GM04503 (cell line): ENCODE measurements at places on chromosomes 5 and 9.

GRCh38 chr9:97386733-97387503, 25.0 kb upstream of the TDRD7 start:
- no peak for DNase-seq

DNA sequence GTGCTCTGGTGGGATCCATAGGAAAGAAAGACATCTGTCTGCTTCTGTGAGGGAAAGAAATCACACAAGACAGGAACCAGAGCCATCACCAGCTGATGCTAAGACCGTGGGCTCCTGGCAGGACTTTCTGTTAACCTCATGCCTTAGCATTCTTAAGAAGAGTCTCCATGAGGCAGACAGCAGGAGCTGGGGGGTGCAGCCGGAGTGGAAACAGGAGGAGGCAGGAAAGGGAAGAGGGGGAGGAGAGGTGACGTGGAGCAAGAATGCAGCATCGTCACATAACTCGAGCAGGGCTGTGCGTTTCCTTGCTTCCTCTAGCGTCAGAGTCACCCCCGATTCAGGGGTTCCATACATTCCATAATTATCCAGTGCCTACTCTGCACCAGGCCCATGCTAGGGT, 53.6 kb downstream of the ERGIC1 start:
- no peak for DNase-seq

DNA sequence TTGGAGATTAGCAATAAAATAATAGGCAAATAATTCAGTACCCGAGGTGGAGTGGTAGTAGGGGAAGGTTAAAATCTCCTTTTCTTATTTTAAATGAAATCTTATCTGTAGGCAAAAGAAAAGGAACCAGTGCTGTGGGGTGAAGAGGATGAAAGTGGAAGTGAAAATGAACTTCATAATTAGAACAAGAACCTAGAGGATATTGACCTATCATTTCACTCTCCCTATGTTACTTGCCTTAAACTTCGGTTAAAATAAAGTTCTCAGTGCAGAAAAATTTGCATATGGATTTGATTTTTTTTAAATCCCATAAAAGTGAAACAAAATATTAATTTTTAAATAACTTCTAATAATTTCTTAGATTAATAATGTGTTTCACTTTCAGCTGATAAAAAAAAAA, 1094.9 kb upstream of the C9orf72 start:
- no peak for DNase-seq

- DNase-seq = no peak
These were observed 15.9 kb downstream of the SLC12A7 start for GRCh38 chr5:1095990-1096363.

- no peak for DNase-seq
These were observed 75.1 kb downstream of the MRPS27 start for GRCh38 chr5:72244862-72245371.

- no peak for DNase-seq
These were observed 34.4 kb downstream of the CFAP90 start for GRCh38 chr5:7816535-7816901.

DNA sequence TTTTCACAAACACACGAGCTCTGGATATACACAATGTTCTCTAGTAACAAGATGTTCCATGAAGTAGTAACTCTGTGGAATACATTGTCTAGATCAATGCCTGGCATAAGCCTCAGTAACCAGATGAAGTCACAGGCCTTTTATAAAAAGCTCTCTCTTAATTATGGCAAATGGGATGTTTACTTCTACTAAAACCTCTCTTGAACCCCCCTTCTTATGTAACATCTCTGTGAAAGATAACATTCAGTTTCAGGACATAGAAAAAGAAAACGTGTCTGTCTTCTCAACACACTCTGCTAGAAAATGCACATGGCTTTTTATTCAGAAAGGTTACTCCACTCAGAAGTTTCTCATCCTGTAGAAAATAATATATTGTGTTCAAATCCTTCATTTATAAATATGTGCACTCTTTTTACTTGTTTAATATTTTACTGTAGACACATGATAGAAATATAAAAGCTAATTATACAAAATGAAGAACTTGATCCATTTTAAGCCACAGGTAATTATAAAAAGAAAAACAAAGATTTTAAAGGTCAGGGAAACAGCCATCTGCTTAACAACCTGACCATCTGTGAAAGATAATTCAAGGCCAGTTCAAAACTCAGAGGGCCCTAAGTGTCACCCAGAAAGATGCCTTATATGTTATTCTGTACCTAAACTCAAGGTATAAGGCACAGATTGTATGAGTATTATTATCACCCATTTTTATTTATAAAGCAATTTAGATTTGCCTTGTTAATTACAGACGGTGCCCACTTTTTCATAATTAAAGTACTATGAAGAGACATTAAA, 812.0 kb downstream of the CDH18 start:
- no peak for DNase-seq

GRCh38 chr9:107119735-107120134, 163.3 kb upstream of the RAD23B start:
- DNase-seq = no peak

DNA sequence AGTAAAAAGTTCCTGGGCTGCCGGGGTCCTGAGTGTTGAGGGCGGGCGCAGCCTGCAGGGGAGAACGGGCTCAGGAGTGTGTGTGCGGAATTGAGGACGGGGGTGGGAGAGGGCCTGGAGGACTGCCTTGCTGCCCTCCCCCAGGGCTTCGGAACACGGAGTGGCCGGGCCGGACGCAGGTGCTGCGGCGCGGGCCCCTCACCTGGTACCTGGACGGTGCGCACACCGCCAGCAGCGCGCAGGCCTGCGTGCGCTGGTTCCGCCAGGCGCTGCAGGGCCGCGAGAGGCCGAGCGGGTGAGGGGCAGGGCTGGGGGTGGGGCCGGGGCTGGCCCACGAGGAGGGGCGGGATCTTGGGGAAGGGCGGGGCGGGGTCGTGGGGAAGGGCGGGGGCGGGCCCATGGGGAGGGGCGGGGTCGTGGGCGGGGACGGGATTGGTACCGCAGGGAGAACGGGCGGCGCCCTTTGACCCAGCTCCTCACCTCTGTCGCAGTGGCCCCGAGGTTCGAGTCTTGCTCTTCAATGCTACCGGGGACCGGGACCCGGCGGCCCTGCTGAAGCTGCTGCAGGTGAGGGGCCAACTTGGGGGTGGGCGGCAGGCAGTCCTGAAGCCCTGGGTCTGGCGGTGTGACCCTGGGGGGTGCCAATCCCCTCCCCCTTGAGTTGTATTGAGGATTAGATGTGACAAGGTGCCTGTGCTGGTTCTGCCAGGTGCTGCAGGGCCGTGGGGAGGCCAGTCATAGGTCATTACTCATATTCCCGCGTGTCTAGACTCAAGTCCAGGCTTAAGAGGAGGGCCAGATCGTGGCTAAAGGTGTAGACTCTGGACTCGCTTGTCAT, 7.1 kb downstream of the FPGS start:
- no peak for DNase-seq

DNA sequence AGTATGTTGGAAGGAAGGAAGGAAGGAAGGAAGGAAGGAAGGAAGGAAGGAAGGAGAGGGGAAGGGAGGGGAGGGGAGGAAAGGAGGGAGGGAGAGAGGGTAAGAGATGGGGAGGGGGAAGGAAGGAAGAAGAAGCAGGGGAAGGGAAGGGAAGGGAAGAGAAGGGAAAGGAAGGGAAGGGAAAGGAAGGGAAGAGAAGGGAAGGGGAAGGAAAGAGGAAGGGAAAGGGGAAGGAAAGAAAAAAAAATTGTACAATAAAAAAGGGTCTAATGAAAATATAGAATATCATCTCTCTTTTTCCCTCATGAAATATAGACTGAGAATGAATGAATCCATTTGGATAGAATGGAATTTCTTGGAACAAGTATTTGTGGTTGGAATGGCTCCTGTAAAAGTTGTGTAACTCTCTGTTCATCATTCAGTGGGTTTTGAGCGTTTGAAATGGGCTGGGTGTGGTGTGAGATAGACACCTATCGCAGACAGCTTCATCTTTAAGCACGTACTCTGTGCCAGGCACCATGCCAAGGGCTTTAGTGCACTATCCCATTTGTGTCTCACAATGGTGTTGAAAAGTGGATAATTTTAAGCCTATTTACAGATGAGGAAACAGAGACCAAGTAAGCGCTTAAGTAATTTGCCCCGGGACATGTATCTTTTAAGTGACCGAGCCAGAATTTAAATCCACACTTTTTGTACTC, 11.6 kb upstream of the PAPPA start:
- no peak for DNase-seq

GRCh38 chr9:92576175-92576574, 40.4 kb upstream of the ECM2 start:
- DNase-seq = no peak

DNA sequence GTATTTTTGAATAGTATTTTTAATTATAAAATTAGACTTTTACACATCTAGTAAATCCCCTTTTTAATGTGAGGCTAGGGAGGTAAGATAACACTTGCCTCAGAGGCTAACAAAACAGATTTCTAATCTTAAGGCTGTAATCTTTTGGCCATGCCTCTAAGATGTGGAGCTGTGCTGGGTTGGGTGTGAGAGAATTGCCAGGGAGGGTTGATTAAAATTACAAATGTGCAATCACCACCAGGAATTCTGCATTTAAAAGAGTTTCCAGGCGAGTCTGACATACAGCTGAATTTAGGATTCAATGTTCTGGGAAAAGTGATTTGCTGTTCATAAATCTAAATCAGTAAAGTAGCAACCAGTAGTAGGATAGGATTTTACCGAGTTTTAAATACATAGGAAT, 73.3 kb downstream of the NUDT12 start:
- DNase-seq = no peak

DNA sequence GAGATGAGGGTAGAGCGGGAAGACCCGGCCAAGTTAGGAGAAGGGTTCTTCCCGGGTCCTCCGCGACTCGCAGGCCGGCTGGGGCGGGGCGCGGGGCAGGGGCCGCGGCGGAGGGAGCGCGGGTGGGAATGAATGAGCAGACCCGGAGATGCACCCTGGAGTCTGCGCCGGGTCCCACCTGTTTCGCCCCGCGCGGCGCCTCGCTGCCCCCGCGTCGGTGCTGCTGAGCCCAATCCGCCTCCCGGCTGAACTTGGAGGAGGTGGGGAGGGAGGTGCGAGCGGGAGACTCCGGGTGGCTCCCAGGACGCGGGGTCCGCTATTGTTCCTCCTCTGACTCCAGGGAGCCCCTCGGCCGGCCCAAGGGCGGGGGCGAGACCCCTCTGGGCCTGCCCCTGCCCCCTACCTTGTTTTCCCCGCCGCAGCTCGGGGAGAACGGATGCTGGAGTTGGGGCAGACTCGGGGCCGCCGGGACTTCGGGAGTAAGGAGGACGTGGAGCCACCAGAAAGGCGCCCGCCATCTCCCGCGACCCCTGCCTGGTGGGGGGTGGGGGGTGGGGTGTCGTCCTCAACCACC, 659 bp downstream of the RAI14 start:
- DNase-seq = no peak

DNA sequence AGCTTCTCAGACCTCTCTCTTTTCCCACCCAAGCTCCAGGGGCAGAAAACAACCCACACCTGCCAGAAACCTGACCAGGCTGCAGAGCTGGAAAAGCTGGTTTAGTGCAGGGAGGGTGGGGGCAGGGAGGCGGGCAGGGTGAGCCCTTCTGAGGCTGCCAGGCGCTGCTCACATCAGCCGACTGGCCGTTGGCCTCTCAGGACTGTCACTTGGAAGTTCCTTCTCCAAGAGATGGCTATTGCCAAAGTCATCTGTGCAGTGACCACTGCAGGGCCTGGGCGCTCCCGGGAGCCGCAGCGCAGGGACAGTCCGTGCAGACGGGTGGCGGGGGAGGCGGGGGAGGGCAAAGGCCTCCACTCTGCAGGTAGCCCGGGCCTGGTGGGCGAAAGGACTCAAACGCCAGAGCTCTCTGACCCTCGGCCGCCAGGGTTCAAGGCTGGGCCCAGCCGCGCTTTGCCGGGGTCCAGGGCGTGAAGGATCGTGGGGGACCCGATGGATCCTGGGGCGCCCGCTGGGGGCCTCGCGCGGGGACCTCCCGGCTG, 205.0 kb upstream of the IER5L start:
- no peak for DNase-seq

DNA sequence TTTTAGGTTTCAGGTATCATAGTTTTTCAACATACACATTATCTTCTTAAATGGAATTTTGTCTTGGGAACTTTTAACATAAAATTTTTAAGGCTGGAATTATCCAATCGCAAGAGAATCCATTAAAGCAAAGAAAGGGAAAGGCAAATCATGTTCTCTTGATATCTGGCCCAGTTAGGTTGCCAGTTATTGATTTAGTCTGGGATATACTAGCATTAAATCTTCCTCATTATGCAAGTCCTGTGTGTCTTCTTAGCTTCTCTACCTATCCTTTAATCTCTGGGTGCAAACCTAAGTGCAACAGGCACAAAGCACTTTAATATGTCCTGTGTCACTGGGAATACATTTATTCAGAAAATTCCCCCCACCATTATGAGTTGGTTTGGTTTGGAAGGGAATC, 75.4 kb upstream of the CNTLN start:
- no peak for DNase-seq

- DNase-seq = peak; percentile 59
These were observed 110.0 kb downstream of the SLC28A3 start for GRCh38 chr9:84230355-84231145.

DNA sequence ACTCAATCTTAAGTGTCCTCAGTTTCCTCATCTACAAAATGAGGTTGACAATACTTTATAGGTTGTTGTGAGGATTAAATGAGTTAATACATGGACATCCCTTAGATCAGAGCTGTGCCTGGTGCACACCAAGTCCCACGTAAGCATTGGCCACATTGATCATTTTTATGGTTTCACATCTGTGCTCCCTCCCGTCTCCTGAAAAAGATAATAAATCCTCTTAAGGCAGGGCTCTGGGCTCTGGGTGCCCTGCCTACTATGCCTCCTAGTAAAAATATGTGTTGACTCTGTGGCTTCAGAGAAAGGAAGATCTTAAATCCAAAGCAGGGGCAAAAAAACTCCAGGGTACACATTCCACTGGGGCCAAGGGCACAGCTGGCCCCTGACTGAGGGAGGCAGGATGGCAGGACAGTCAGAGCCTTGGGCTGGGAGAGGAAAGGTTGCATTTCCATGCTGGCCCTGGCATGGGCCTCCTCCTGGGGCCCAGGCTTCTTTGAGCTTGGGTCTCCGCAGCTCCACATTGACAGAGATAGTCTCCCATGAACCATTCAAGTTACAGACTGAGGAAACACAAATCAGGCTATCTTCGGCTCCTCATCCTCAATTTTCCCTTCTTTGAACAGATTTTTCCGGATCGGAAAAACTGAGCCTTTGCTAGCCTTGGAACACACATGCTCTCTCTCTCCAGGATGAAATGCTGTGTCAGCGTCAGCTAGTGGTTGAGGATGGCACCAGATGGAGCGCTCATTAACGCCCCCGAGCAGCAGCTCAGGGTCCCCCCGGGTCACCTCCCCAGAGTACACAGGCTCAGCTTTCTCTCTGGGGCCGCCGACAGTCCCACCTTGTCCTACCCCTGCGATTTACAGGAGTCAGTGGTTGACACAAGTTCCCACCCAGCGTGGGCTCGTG, 22.4 kb upstream of the KIF12 start:
- no peak for DNase-seq

DNA sequence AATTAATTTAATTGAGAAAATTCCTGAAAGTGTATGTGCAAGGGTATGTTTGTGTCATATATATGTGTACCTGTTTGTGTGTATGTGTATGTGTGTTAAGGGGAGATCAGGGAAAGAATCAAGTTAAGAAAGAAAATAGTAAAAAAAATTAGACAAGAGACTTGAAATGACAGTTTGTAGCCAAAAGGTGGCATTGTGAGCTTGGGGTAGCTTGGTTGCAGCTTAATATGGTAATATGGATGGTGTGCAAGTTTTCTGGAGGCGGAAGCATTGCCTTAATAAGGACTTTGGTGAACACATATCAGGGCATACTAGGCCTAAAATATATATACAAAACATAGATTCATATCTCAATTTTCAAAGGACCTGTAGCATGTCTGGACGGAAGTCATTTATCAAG, 129.9 kb downstream of the INSYN2B start:
- DNase-seq = no peak
